D341Med (cell line): ENCODE measurements at places on chromosomes 4 and X.

DNA sequence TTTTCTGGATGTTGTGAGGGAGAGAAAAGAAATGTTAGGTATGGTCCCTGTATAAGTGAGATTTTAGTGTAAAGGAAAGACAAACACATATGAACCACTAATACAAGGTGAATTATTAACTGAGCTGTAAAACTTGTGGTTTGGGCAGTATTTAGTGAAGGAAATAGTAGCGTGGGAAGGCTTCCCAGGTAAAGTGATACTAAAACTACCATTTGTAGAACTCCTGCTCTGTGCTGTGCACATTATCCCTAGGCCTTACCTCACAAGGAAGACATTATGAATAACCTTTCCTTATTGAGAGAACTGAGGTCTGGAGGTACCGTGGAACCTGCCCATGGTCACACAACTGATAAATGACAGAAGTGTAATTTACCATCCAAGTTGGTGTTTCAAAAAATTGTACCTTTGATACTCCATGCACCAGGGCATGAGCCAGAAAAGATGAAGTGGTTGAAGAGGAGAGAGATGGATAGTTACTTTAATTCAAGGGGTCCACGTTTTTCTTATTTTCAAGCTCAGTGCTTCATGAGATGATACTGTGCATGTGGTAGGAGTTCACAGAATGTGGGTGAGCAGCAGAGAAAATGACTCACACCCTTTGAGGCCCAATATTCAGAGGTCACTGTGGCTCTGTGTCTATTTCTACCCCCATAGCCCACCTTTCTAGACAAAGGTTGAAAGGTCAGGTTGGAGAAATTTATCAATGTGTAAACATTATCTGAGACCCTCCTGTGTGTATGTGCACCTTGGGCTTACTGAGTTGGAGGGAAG lies 2.6 kb upstream of the VSIG4 start:
- DNase-seq: no peak

DNA sequence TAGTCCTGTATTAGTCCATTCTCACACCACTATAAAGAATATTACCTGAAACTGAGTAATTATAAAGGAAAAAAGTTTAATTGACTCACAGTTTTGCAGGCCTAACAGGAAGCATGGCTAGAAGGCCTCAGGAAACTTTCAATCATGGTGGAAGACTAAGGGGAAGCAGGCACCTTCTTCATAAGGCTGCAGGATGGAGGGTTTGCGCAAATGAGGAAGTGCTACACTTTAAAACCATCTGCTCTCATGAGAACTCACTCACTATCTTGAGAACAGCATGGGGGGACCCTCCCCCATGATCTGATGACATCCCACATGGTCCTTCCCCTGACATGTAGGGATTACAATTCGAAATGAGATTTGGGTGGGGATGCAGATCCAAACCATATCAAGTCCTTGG lies 12.1 kb upstream of the MAGEA11 start:
- no peak for DNase-seq

DNA sequence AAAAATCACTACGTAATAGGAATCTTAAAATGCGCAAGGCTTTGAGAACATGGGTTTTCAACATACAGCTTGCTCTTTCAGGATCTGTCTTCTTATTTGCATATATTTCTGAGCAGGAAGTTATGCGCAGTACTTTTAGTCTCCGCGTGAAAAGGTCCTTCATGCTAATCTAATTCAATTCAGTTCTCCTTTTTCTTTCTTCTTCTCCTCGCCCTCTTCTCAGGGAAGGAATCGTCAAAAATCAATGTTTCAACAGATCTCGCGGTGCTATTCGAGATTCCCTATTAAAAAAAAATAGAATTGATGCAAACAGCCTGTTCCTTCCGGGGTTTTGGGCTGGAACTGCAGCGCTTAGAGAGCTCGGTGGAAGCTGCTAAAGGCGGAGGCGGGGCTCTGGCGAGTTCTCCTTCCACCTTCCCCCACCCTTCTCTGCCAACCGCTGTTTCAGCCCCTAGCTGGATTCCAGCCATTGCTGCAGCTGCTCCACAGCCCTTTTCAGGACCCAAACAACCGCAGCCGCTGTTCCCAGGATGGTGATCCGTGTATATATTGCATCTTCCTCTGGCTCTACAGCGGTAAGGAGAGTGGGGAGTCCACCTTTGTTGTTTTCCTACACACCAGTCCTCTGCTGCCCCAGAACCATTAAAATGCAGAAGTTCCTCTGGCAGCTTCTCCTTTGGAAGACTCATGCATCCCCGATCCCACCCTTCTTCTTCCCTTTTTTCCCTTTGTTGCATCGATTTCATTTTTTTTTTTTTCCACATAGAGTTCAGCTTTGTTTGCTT lies at the start of the genes HMGN5 and SH3BGRL:
Gene HMGN5 (minus strand): TSS at position 243 of the 785 bp plus-strand sequence. CDS start 80,364 bp downstream, outside the sequence.
Gene SH3BGRL (plus strand): TSS at position 432 of the 785 bp plus-strand sequence. CDS start 99 bp downstream, at position 531.
- peak; percentile 75 for DNase-seq

DNA sequence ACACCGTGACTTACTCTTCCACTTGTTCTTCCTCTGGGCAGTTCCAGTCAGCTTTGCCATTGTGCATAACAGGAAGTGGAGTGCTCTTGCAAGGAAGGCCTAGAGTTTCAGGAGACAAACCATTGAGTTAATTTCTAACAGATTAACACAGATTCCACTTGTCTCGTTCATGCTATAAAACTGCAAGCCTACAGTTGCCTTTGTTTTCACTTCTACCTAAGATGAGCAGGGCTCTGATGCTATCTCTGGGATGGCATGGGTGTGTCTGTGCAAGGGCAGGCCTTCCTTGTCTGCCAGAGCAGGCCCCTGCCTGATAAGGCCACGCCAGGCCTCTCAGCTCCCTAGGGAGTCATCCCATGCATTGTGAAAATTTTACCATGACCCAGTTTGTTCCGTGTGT lies 67.7 kb upstream of the PGRMC2 start:
- no peak for DNase-seq

DNA sequence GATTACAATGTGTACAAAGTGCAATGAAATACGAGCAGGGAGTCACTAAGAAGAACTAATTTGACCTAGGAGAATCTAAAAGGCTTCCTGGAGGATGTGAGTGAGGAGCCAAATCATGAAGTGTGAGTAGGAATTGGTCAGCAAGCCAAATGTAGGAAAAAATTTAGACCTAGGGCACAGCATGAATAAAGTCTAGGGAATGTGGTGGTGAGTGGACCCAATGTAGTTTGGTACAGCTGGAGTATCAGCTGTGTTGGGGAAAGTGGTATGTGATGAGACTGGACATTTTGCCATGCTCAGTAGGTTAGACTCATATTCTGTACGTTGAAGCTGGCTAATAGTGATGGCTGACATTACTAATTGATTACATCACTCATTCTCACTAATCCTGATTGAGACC lies 191.0 kb downstream of the AFF2 start:
- no peak for DNase-seq

DNA sequence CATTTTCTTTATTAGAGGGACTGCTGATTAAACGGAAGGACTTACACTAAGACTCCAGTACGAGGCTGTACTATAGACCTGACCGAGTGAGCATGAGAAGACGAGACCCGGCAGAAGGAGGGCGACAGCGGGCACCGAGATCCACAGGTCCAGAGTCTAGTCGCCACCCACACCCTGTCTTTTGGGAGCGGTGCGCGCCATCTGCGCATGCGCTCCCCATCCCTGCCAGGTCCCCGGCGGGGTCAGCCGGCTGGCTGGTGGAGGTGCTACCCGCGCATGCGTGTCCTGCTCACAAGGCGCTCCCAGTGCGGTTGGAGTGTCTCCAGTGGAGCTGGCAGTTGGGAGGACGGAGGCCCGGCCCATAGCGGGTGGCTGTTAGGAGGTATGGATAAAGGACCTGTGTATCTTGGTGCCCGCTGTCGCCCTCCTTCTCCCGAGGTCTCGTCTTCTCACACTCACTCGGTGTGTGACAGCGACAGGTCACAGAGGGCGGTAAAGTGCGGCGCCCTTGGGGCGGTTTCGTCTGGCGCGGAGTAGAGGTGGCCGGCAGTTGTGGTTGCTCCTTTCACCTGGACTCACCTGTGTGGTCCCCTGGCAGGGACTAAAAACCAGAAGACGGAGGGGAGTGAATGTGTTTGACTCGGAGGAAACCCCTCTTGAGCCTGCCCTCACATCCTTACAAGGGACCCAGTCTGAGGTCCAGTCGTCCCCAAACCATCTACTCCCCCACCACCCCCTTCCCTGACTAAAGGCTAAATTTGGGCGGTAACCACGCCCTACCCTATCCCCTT lies 7.6 kb upstream of the HSD17B10 start:
- DNase-seq: no peak

GRCh38 chrX:39477031-39477761 lies 620.6 kb downstream of the BCOR start:
- DNase-seq: no peak

GRCh38 chr4:40843696-40844095 lies 93.9 kb downstream of the NSUN7 start:
- no peak for DNase-seq

GRCh38 chr4:158130204-158130603 lies 42.6 kb downstream of the GASK1B start:
- no peak for DNase-seq

DNA sequence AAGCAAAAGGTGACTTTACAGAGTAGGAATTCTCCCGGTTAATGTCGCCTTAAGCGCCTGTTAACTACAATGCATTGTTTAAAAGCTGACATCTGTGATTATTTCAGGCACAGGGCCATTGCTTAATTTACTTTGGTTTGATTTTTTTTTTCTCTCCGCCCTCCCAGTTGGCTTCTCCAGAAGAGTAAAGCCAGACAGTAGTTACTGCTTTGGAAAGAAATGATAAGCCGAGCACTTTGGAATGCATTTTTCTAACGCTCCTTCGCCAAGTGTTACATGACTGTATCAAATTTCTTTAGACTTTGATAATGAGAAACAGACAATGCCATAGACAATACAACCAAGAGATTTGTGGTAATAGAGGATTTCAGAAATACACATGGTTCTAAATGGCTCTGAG lies 383.0 kb upstream of the TENM3 start:
- no peak for DNase-seq

GRCh38 chr4:185312699-185313098 lies 83.0 kb downstream of the LRP2BP start:
- no peak for DNase-seq

GRCh38 chr4:10106421-10107039 lies 10.1 kb downstream of the WDR1 start:
- no peak for DNase-seq

GRCh38 chrX:33989936-33990335 lies 142.2 kb downstream of the FAM47A start:
- no peak for DNase-seq

DNA sequence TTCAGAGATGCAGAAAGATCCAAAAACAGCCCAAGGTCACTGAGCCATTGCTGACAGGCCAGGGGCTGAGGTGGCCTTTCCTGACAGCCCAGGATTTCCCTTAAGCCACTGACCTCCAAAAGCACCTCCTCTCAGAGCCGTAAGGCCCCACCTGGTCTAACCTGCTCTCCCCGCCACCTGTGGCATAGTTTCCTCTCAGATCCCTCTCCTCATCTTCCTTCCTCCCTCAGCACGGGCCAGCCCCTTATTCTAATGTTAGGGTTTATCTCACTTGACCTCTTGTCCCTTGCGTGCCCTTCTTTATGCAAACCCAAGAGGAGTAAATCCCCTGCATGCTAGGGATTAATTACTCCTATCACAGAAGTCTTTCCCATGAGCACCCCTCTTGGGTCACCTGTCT lies 113.0 kb downstream of the RBM47 start:
- no peak for DNase-seq

DNA sequence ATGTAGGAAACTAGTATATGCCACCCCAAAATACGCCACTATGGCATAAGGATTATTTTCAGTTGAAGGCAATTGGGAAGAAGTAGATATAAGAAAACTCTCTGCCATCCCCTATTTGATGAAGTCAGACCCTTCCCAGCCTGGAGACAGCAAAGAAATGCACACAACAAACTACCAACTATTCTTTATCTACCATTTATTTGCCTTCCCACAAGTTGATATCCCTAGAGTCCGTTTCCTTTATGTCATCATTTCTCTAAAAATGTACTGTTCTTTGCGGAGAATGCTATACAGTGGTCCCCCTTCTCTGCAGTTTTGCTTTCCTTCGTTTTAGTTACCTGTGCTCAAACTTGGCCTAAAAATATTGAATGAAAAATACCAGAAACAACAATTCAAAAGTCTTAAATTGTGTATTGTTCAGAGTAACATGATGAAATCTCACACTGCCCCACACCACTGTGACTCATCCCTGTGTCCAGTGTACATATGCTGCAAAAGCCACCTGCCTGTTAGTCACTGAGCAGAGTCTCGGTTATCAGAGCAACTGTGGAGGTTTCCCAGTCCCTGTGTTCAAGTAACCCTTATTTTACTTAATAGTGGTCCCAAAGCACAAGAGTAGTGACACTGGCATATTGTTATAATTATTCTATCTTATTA lies 152.3 kb downstream of the WDFY3 start:
- DNase-seq: no peak

DNA sequence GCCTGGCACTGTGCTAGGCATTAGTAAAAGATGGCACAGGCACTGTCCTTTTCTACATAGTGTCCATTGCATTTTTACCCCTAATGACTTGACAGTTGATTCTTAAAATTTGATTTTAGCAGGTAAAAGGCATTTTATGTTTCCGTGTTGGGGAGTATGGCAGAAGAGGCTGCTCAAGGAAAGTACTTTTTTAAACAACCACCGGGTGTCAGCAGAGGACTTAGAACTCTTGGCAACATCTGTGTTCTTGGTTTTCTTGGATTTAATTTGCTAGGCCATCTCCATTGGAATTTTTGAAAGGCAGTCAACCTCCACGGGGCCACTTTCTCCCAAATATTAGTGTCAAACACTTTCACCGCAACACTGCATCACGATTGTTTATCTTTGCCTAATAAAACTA lies 102.9 kb downstream of the TSPAN7 start:
- peak; percentile 34 for DNase-seq

DNA sequence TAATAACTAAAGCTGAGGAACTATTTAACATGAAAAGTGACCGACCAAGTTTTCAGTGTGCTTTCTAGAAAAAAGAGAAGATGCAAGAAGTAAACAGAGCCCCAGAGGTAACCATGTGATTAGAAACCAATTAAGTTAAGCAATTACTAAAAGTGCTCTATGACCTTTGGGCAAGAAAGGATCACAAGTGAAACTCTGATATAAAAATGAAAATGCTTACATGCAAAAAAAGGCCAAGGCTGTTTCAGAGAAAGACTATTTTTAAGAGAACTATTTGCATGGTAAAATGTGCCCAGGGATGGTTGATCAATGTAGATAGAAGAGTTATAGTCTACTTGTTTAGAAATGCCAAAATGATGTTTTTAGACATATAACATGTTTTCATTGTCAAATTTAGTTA lies 22.0 kb downstream of the KLHL15 start:
- no peak for DNase-seq

DNA sequence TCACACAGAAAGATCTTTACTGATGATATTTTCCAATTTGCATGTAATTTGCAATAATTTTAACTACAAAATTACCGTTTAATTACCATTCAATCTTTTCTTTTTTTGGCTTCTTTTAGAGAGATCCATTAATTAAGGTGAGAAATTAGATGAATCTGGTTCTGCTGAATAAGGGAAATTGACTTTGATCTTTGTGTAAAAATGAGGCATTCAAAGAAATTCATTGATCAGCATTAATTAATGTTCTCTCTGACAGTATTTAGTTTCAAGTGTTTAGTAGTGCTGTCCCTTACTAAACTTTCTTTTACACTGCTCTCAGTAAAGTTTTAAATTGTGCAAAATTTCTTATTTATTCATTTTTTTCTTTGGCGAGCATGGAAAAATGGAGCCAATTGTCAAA lies 97.2 kb upstream of the KCTD8 start:
- no peak for DNase-seq
